ENCODE measurements at places on chromosomes 6 and 20.

GRCh38 chr6:1895721-1896120 lies 286.0 kb downstream of the FOXC1 start:
- no peak for DNase-seq

DNA sequence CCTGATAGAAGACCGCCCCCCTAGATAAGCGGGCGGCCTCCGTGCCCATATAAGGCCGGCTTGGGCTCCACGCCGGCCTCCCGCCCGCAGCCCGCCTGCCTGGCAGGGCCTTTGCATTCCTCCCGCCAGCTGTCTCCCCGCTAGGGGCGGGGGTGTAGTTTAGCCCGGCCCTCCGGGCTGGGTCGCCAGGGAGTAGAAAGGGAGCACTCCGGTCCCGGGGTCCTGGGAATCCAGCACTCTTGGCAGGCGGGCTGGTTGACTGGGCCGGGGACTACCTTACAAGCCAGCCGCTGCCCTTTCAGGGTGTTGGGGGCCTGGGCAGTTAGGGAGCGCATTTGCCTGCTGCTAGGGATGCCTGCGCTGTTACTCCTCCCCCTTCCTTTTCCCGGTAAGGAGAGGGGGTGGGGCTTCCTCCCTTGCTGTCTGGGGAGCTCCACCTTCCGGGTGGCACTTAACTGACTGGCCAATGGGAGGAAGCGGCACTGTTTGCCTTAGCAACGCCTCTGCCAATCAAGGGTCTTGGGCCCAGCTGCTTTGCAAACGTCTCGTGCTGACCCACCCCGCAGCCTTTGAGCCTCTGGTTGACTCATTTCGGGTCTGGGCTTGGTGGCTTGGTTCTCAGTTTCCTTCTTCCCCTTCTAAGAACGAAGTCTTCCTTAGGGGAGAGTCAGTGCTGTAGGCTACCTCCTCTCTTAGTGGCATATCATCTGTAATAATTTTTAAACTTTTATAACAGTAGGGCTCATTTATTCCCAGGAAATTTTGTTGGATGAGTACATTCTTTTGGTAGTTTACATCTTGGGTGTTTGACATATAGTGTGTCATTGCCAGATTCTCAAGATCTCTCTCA lies 3.4 kb downstream of the SRF start:
- DNase-seq, result peak; percentile 96

- DNase-seq, result no peak
Observed at GRCh38 chr20:5570452-5570851, 179.7 kb upstream of the SHLD1 start.

DNA sequence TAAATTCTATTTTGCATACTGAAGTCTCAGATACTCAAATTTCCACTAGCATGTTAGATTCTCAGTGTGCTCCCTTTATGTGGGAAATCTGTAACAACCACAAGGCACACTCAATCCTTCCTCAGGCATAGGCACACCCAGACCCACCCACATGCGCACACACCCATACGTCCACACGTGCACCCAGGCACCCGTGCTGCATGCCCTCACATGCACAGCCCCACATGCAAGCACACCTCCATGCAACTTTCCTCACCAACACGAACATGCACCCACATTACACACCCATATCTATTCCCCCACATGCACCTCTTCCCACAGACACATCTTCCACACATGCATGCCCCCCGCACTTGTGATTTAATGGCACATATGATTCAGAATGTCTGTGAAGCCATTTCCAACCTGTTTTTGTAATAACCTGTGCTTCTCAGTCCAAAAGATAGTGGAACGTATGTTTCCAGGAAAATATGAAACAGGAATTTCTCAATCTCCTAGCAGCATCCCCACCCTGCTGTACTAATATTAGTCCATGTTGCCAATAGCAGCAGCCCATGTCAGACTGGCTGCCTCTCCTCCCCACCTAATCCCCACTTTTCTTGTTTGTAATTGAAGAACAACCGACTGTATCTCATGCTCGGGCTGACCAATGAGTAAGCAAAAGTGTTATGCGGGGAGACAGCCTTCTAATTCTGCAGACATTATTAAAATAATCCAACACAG lies 11.3 kb upstream of the CYP24A1 start:
- no peak for DNase-seq

DNA sequence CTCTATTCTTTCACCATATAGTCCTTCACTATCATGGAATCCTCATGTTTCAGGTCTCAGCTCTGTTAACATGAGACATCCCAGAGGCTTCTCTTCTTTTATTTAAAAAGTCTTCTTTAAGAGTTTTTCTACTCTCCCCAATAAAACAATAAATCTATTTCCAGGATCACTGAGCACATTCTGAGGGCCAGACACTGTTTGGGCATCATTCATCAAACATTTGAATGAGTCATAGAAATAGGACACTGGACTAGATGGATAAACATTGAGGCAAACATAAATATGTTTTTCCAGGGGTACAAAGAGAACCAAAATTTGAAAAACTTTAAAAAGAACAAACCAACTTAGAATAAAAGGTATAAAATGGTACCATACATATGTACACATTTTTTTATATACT lies 554.4 kb downstream of the KIF16B start:
- no peak for DNase-seq

- no peak for DNase-seq
Observed at GRCh38 chr6:73648166-73648565, 5.6 kb downstream of the SLC17A5 start.

- DNase-seq, result no peak
Observed at GRCh38 chr20:61767761-61768494, 297.8 kb downstream of the TAF4 start.

- no peak for DNase-seq
Observed at GRCh38 chr6:68296126-68296525, 339.0 kb upstream of the ADGRB3 start.

DNA sequence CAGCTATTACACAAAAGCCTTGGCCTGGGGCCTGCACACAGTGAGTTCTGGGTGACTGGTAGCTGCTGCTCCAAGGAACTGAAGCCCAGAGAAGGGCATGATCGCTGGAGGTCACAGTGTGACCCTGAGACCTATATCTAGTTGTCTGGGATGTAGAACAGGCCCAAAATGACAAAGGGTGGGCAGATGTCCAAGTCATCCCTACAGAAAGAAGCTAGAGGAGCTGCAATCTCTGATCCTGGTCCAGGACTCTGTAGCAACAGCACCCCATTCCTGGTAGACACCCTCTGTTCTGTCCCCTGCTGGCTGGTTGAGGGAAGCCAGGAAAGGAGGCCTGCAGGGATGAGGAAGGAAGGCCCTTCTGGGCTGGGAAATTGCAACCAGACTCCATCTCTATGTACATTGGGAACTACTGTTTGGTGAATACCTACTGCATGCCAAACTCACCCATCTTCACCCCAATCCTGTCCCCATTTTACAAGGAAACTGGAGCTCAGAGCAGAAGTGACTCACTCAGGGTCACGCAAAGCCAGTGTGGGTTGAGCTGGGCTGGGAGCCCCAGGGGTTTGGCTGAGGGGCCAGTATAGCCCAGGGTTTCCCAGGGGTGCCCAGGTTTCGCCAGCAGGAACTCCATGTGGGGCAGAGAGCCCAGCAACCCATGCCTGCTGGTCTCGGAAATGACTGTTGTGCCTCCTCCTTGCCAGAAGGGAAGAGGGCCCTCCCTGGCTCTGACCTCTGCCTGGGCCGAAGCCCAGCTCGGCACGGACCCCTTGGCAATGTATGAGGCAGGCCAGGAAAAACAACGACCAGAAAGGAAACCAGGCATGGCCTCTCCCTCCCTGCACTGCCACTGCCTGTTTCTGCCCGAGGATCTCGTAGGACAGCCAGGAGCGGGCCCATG lies 44.9 kb upstream of the TLDC2 start:
- peak; percentile 89 for DNase-seq

GRCh38 chr6:6796818-6797217 lies 208.3 kb downstream of the LY86 start:
- DNase-seq, result no peak

GRCh38 chr6:39178235-39178634 lies 51.0 kb downstream of the KCNK5 start:
- no peak for DNase-seq

DNA sequence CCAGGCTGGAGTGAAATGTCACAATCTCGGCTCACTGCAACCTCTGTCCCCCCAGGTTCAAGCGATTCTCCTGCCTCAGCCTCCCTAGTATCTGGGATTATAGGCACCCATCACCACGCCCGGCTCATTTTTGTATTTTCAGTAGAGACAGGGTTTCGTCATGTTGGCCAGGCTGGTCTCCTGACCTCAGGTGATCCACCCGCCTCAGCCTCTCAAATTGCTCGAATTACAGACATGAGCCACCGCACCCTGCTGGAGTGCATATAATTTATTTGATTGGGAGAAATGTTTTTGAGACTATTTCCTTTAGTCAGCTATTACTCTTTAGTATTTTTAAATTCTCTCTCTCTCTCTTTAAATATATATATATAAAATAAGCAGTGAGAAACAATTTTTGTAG lies 29.8 kb downstream of the FAM83B start:
- DNase-seq, result no peak

DNA sequence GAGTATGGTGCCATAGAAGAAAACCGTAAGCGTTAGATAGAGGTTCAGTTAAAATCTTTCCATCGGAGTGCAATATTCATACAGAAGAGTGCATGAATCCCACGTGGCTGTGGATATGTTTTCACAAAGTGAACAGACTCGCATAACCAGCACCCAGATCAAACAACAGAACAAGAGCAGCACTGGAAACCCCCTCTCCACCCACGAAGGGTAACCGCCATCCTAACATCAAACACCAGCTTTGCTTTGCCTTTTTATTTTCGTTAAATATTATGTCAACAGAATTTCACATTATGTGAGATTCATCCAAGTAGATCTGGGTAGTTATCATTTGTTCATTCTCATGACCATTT lies 4.7 kb downstream of the GTSF1L start:
- DNase-seq, result no peak

DNA sequence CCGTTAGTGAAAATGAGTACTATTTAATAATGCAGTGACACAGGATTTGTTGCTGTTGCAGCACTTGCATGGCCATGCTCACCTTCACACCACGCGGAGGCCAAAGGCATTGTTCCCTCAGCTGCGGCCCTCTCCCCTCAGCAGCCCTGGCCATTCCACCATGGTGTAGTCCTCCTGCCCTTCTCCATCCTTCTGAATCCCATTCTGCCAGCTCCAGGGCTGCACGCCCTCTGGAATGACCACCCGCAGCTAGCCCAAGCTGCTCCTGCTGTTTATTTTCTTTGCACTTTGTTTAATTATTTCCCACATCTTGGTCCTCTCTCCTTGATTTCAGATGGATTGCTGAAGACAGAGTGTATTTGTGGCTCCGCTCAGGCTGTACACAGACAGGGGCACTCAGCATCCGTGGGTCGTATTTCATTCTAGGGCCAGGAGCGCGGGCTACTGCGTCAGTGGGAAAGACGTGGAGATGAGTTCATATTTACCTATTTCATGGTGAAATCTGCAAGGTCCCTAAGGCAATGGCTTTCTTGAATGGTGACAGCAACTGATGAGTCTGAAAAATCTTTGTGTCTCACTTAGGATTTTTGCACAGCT lies 81.4 kb upstream of the DUSP22 start:
- DNase-seq, result no peak

DNA sequence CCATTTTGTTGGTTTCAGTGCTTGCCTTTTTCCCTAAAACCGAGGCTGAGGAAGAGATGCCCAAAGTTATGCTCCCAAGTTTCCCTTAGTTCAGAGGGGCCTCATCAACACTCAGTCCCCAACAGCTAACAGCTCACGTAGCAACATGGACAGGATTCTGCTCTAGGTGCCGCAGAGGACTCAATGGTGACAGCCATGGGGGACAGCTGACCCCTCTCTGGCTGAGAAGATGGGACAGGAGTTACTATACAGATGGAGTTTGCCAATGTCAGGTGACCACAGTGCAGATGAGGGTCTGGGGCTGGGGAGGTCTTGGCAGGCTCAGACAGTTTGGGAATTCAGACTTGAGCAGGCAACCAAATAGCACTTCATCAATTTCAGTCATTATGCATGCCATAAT lies 67.3 kb downstream of the NPEPL1 start:
- DNase-seq, result no peak

GRCh38 chr6:43093436-43094289 lies 17.5 kb downstream of the PTK7 start:
- DNase-seq, result no peak

- DNase-seq, result no peak
Observed at GRCh38 chr6:159838020-159838744, 38.1 kb downstream of the PNLDC1 start.

DNA sequence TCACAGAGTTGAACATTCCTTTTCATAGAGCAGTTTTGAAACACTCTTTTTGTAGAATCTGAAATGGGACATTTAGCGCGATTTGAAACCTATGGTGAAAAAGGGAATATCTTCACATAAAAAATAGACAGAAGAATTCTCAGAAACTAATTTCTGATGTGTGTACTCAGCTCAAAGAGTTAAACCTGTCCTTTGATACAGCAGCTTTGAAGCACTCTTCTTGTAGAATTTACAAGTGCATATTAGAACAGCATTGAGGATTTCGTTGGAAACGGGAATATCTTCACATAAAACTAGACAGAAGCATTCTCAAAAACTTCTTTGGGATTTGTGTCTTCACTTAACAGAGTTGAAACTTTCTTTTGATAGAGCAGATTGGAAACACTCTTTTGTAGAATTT lies 650.7 kb upstream of the ZNF337 start:
- no peak for DNase-seq

DNA sequence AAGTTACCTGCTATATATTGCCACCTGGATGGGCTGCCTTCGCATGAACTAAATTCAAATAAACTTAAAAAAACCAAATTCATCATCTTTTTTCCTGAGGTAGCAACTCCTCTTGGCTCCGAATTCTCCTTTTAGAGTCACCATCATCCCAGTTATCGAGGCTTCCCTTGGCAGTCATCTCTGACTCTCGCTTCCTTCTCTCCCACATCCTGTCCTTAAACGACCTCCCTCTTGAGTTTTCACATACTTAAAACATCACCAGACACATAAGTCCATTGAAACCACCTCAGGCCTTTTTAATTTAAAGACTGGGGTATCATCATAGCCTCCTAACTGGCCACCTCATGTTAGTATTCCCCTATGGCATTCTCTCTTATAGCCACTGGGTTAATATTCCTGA lies 296.1 kb upstream of the FLRT3 start:
- no peak for DNase-seq

- DNase-seq, result no peak
Observed at GRCh38 chr6:158536891-158537798, 22.7 kb upstream of the TMEM181 start.

GRCh38 chr6:107870381-107870780 lies 46.3 kb upstream of the SCML4 start:
- DNase-seq, result no peak

DNA sequence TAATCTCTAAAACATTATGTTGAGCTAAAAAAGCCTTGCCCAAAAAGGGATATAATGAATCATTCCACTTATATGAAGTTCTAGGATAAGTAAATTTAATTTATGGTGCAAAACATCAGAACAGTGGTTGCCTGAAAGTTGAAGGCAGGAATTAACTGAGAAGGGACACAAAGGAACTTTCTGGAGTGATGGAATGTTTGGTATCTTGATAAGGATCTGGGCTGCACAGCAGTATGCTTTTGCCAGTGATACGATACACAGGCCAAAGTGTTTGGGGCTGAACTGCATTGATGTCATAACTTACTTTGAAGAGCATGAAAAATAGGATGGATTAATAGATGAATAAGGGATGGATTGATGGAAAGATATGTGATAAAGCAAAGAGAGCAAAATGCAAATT lies 146.1 kb upstream of the LRFN2 start:
- DNase-seq, result no peak

- DNase-seq, result no peak
Observed at GRCh38 chr6:138498629-138499302, 528 bp downstream of the NHSL1 start.

Data from Right ventricle myocardium superior (tissue), 1 donor.